Activated CD8-positive, alpha-beta T cell treated with anti-CD3 and anti-CD28 coated beads for 36 hours (primary cell): ENCODE measurements at places on chromosomes 3 and 15. TPM values are rescaled to one million over a fixed set of nuclear protein-coding genes. Genes with fewer than 3 reads are reported as not detected.

Gene CHRNA7
- total RNA-seq: 0.20 TPM

DNA sequence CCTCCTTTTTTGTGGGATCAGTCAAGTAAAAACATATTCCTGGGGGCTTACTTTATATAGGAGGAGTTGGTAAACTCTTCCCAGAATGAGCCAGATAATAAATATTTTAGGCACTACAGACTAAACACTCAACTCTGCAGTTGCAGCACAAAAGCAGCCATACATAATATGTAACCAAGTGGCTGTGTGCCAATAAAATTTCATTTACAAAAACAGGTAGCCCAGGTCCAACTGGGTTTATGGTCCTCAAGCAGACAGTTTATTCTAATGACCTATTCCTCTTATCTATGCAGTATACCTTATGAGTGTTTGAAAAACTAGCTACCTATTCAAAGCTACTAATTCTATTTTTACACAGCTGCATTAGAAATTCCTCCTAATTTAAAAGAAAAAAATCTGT is 61.8 kb downstream of the FAIM start:
- H3K27ac ChIP-seq: no peak overlapping the region
- DNase-seq: no peak
- peaks cover 26% of the 10 kb centered on the region for H3K36me3 ChIP-seq
- no peaks in the 10 kb centered on the region for H3K27me3 ChIP-seq
- H3K4me1 ChIP-seq: no peaks in the 10 kb centered on the region

DNA sequence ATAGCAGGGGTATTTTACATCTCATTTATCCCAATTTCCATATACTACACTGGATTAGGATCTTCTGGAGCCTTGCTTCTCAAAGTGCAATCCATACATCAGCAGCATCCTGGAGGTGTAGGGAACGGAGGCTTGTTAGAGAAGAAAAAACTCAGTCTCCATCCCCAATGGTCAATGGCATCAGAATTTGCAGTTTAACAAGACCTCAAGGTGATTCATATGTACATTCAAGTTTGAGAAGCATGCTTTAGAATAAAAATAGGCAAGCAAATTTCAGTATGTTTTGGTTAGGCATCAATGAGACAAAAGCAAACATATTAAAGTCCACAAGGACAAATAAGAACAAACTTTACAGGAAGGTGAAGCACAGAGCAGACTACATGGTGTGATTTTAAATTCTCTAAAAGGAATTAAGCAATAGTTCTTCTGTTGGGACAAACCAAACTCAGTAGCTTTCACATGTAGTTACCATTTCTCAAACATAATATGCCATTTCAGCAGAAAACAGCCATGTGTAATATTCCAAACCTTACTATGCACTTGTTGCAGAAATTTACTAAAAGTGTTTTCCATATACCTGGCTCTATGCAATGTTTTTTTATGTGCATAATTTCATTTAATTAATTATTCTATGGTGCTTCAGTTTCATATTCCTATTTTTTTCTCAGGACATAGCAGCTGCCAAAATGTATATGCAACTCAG is 360.3 kb upstream of the NECTIN3 start:
- no peak for DNase-seq
- no peaks in the 10 kb centered on the region for H3K36me3 ChIP-seq
- H3K4me3 ChIP-seq: no peak overlapping the region
- H3K27me3 ChIP-seq: peaks cover 6% of the 10 kb centered on the region

Gene CCDC191
- total RNA-seq: 1.7 TPM

- peaks cover 49% of the 10 kb centered on the region for H3K36me3 ChIP-seq
- H3K4me1 ChIP-seq: peaks cover 33% of the 10 kb centered on the region
- H3K27me3 ChIP-seq: no peaks in the 10 kb centered on the region
- no peak for DNase-seq
- H3K27ac ChIP-seq: no peak overlapping the region
Observed at GRCh38 chr3:12566976-12567375, 10.1 kb downstream of the MKRN2 start.

DNA sequence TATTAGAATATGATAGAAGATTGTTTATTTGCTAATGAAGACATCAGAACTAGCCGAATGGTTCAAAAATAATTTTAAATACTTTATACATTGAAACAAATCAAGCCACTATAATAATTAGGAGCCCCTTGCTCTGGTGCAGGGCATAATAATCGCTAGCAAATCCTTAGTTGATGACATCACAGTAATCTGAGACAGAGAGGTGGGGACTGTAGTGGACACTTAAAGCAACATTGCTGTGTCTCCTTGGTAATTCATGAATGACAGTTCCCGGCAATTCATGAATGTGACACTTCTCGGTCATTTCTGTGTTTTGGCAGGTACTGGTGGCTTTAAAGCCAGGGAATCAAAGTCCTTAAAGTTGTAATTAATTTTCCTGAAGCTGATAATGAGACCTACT is 114.3 kb downstream of the PPM1L start:
- no peaks in the 10 kb centered on the region for H3K36me3 ChIP-seq
- no peak overlapping the region for H3K4me3 ChIP-seq
- no peak overlapping the region for H3K27ac ChIP-seq
- no peak for DNase-seq

GRCh38 chr15:41633609-41634008 is 26.6 kb upstream of the MGA start:
- H3K36me3 ChIP-seq: no peaks in the 10 kb centered on the region
- no peak overlapping the region for H3K27ac ChIP-seq
- H3K4me3 ChIP-seq: no peak overlapping the region
- H3K27me3 ChIP-seq: no peaks in the 10 kb centered on the region

GRCh38 chr15:78140292-78140691 is 8.9 kb upstream of the IDH3A start:
- no peaks in the 10 kb centered on the region for H3K4me1 ChIP-seq
- no peak overlapping the region for H3K27ac ChIP-seq
- H3K4me3 ChIP-seq: no peak overlapping the region
- no peak for DNase-seq
- no peaks in the 10 kb centered on the region for H3K36me3 ChIP-seq

DNA sequence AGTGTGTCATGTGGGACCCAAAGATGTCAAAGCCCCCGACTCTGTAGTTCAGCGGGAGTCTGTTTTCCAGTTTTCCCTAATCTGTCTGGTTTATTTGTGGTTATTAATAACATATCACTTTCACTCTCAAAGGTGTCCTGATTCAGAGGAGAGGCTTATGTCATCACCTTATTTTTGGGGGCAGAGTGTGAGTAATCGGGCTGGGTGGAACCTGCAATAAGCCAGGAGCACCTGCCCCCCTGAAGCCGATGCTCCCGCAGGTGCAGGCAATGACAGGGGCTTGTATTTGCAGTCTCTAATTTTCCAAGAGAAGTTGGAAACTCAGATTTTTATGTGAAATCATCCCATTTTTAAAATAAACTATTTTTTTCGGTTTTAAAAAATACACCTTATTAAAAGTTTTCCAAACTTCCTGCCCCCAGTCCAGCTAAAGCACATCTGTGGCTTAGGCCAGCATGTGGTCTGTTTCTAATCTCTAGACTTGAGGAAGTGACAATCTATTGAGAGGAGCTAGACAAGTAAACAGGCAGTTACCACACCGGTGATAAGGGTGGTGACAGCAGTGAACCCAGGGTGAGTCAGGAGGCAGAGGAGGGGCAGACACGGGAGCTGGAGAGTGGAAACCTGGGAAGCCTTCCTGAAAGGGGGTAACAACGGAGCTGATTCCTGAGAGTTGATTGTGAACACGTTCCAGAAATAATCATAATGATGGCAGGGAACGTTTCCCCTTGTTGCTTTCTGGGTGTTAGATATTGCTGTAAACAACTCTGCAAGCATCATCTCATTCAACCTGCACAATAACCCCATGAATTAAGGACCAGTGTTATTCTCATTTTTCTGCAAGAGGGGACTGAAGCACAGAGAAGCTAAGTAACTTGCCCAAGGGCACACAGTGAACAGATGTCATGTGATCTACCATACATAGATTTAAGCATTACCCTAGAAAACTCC is 37.2 kb downstream of the BHLHE40 start:
- peak overlapping the region; percentile 11 for H3K27ac ChIP-seq
- H3K36me3 ChIP-seq: no peaks in the 10 kb centered on the region
- DNase-seq: peak; percentile 60
- no peak overlapping the region for H3K4me3 ChIP-seq

DNA sequence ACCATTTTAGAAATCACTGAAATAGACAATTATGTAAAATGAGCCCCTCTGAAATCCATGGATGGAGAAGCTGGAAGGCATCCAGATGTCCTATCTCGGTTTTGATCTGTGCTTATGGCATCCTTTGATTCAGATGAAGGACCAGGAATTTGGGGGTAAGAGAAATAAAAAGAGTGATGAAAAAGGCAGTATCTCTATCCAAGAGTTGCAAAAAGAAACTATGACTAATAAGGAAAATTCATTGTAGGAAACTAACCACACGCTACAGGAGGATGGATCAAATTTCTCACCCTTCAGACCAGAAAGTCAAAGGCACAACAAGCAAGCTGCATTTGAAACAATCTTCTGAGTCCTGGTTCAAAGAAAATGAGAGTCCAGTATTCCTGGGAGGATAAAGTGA is 34.8 kb downstream of the SRGAP3 start:
- H3K27ac ChIP-seq: no peak overlapping the region
- H3K4me3 ChIP-seq: no peak overlapping the region
- DNase-seq: no peak
- H3K36me3 ChIP-seq: no peaks in the 10 kb centered on the region
- no peaks in the 10 kb centered on the region for H3K27me3 ChIP-seq
- no peaks in the 10 kb centered on the region for H3K4me1 ChIP-seq

- peaks cover 9% of the 10 kb centered on the region for H3K4me1 ChIP-seq
- H3K36me3 ChIP-seq: peaks cover 25% of the 10 kb centered on the region
- DNase-seq: no peak
- H3K27me3 ChIP-seq: no peaks in the 10 kb centered on the region
Observed at GRCh38 chr3:179036226-179036625, 35.4 kb downstream of the ZMAT3 start.

DNA sequence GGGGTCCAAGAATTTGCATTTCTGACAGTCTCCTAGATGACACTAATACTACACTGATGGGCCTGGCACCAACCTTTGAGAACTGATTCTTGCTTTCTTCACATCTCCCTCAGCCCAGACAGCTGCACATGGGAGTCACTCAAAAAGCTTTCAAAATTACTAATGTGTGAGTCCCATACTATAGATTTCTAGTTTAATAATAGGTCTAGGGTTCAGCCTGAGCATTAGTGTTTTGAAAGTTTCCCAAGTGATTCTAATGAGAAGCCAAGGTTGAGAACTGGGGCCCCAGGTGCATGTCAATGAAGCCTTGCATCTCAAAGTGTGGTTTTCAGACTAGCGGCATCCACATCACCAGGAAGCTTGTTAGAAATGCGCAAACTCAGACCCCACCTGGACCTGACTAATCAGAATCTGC is 159.9 kb upstream of the CMC1 start:
- H3K36me3 ChIP-seq: no peaks in the 10 kb centered on the region
- H3K4me1 ChIP-seq: no peaks in the 10 kb centered on the region
- H3K27ac ChIP-seq: no peak overlapping the region
- no peaks in the 10 kb centered on the region for H3K27me3 ChIP-seq
